ENCODE measurements at places on chromosomes 7 and 10.

DNA sequence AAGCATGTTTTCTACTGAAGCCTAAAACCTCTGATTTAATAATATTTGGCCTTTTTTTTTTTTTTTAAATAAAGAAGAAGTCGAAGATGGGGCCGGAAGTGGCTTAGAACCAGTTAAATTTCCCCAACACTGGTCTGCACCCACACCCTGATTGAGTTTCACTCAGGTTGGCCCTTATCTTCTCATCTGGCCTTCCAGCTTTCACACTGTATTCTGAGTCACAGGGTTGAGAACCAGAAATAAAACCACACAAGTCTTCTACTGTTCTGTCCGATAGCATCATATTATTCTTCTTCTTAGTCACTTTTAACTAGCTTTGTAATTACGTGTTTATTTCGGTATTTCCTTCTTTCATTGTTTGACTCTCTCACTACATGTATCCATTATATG, 9.9 kb downstream of the ZNF365 start:
- peak; percentile 33 for DNase-seq

DNA sequence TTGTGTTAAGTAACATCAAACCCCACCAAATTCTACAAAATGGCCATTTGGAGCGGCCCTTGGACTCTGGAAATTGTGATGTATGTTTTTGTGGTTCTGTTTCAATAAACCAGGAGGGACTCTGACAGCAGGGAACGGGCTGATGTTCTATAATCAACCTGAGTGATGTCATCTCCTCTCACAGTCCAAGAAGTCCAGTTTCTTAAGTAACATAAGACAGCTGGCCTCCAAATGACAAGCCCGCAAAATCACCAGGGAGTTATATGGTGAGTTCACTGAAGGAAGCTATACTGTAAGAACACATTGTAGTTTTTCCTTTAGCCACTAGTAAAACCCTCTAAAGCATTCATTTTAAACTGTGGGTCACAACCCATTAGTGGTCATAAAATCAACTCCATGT, 34.0 kb downstream of the GOT1 start:
- DNase-seq: no peak

- DNase-seq: no peak
Observed at GRCh38 chr10:127612-128432, 7.4 kb upstream of the ZMYND11 start.

DNA sequence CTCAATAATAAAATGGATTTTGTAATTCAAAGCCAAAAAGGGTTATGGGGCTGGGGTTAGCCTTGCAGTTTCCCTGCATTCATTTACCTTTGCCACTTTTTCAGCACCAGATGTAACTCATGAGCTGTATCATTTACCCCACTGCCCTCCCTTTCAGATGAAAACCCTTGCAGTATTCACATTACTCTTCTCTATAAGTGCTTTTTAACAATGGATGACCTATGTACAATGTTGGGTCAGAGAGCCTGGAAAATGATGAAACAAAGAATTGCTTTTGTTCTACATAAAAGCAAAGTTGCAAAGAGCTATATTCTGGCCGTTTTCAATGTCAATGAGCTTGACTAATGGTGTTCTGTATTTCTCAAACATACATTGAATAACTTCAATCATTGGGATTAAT, 189.7 kb downstream of the TMEM26 start:
- no peak for DNase-seq
